ENCODE measurements at places on chromosomes 16 and 17. TPM values are rescaled to one million over a fixed set of nuclear protein-coding genes. Genes with fewer than 3 reads are reported as not detected.
A peak's percentile ranks its signal among the peaks of the same experiment; 100 is the strongest.

GRCh38 chr17:42969001-42969581 lies 4.8 kb upstream of the AARSD1 start:
- DNase-seq = no peak

DNA sequence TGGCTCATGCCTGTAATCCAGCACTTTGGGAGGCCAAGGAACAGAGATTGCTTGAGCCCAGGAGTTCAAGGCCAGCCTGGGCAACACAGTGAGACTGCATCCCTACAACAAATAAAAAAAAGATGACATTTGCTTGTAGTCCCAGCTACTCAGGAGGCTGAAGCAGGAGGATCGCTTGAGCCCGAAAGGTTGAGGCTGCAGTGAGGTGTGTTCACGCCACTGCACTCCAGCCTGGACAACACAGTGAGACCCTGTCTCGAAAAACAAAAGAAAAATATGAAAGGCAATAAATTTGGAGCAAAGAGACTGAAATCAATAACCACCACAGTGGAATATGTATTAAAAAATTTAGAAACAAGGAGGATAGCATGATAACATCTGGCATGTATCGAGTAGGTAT lies 143.8 kb upstream of the RBL2 start:
- DNase-seq = no peak

DNA sequence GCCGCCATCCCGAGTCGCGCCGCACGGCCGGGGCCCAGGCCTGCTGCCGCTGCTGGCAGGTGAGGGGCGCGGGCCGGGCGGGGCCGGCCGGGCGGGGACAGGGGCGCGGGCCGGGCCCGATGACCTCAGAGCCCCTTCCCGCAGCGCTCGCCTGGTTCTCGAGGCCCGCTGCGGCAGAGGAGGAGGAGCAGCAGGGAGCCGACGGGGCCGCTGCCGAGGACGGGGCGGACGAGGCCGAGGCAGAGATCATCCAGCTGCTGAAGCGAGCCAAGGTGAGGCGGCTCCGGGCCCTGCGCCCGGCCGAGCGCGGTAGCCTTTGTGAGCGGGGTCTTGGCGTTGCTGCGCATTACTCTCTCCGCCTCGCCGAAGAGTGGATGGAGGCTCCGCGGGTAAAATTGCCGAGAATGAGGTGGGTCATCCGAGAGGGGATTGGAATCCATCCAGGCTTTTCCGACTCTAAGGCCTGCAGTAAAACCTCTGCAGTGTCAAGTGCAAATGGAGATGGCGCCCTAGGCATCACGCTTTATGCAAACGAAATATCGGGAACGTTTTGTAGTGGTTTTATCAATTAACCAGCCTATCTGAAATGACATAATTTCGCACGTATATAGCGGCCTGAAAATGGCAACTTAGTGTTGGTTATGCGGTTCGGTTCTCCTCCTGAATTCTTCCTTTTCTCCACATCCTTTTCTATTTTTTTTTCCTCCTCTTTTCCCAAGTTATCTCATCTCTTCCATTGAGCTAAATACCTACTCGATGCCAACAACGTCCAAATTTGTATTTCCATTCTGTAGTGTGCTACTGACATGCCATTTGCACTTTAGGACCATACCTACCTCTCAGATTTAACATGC lies 577 bp downstream of the TTC19 start:
- no peak for DNase-seq

GRCh38 chr16:89841275-89841674 lies 13.0 kb downstream of the SPIRE2 start:
- DNase-seq = no peak

- no peak for DNase-seq
These were observed 116.0 kb upstream of the SOX9 start for GRCh38 chr17:72004611-72005331.

GRCh38 chr16:81616321-81617020 lies 162.6 kb upstream of the PLCG2 start:
- no peak for DNase-seq

GRCh38 chr17:27944546-27945332 lies 51.6 kb upstream of the LYRM9 start:
- DNase-seq = no peak

- no peak for DNase-seq
These were observed 1.7 kb upstream of the MAZ start for GRCh38 chr16:29804455-29805231.

- DNase-seq = no peak
These were observed 722.0 kb upstream of the SOX9 start for GRCh38 chr17:71398800-71399219.

DNA sequence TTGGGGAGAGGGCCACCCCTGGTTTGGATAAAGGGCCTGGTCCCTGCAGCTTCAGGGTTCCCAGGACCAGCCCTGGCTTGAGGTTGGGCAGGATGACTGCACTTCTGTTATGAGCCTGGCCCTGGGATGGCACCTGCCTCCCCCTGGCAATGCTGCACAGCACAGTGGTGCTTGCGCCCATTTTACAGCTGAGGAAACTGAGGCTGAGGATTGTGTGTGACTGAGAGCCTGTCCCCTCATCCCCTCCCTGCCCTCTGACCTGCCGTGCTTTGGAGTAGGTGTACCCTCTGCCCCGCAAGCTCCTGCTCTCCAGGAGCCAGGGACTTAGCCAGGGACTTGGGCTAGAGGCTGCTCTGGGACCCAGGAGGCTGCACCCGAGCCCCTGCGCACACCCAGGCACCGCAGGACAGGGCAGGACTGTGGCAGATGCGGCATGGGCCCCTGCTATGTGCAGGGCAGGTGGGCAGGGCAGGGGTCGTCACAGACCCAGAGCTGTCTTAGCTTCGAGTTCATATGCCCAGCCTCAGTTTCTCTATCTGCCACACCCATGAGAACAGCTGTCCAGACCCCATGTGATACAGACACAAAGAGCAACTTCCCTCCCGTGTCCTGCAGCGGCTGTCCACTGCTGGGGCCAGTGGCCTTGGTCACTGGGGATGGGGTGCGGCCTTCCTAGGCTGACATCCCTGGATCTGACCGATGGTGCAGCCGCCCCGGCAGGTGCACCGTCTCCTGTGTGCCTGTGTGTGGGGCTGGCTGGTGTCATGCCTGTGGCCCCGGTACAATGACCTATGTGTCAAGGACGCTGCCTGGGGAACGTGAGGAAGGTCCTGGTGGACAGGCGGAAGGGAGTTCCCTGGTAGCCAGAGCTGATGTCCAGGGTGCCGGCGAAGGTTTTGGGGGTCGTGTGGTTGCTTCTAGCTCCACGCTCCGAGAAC lies 36.6 kb downstream of the BAHCC1 start:
- DNase-seq = no peak

- peak; percentile 79 for DNase-seq
These were observed 125.4 kb upstream of the CHMP6 start for GRCh38 chr17:80866050-80866793.

DNA sequence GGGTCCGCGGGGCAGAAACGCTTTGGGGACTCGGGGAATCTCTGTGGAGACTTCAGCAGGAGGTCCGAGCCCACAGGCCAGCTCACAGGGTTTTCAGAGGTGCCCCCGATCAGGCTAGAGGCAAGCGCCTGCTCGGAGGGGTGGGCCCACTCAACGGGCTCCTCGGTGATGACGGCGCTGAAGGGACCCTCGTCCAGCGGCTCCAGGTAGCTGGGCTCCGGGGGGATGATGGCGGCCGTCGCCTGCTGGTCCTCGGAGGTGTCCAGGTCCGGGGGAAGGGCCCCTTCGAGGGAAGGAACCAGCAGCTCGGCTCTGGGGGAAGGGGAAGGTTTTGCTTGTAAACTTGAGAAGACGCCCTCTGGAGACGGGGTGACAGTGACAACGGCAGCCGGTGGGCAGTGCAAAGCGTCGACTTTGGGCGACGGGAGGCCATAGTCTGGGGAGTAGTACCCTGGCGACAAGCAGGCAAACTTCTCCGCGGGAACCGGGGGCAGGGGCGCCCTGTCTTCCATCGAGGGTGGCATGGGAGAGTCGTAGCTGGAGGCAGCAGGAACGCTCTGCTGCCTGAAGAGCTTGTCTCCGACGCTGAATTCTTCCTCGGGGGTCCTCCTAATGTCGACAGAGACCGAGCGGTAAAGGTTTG lies 63.2 kb downstream of the ZNF778 start:
- no peak for DNase-seq

DNA sequence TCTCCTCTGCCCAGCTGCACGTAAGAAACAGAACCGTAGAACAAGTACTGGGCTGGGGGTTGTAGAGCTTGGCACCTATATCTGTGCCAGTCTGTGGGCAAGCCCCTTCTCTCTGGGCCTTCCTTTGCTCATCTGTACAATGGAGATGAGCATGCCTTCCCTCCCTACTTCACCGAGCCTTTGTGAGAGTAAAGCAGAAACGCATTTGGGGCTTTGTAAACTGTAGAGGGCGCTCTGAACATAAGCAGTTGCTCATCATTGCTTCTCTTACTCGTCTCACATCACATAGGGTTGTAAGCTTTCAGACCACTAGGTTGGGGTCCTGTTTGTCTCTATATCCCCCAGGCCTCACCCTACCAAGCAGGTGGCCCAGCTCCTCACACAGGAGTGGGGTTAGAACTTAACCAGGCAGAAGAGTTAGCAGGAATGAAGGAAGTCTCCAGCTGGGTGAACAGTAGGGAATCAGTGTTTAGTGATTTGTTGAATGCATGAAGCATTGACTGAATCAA lies 15.1 kb downstream of the SAMD14 start:
- no peak for DNase-seq

DNA sequence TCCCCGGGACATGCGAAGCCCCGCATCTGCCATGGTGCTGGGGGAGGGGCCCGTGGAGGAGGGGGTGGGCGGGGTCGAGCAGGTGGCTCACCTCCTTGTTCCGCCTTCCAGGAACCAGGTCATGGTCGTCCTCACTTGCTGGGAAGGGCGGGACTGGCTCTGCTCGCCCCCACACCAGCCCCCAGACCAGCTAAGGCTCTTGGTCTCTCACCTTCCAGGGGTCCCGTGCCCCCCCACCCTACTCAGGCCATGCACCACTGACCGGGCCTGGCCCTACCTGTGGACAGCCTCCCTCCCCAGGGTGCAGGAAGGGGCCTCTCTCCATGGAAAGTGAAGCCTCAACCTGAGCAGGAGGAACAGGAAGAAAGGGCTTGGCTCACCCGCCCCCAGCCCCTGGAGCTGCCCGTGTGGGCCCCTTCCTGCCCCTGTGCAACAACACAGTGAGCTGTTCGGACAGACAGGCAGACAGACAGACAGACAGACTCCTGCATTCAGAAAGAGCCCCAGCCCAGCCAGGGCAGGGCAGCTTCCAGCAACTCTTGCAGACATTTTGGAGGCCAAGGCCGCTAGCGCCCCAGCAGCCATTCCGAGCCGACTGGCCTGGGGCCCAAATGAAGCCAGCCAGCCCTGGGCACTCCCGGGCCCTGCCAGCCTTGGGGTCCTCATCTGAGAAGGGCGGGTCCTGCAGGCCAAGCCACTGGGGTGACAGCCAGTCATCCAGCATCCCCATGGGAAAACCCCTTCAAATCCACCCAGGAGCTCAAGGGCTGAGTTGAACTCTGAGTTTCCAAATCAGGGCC lies 8.1 kb upstream of the KREMEN2 start:
- peak; percentile 17 for DNase-seq

GRCh38 chr16:64780445-64780844 lies 341.4 kb downstream of the CDH11 start:
- no peak for DNase-seq

GRCh38 chr16:16791051-16791450 lies 412.1 kb downstream of the NPIPA7 start:
- no peak for DNase-seq

DNA sequence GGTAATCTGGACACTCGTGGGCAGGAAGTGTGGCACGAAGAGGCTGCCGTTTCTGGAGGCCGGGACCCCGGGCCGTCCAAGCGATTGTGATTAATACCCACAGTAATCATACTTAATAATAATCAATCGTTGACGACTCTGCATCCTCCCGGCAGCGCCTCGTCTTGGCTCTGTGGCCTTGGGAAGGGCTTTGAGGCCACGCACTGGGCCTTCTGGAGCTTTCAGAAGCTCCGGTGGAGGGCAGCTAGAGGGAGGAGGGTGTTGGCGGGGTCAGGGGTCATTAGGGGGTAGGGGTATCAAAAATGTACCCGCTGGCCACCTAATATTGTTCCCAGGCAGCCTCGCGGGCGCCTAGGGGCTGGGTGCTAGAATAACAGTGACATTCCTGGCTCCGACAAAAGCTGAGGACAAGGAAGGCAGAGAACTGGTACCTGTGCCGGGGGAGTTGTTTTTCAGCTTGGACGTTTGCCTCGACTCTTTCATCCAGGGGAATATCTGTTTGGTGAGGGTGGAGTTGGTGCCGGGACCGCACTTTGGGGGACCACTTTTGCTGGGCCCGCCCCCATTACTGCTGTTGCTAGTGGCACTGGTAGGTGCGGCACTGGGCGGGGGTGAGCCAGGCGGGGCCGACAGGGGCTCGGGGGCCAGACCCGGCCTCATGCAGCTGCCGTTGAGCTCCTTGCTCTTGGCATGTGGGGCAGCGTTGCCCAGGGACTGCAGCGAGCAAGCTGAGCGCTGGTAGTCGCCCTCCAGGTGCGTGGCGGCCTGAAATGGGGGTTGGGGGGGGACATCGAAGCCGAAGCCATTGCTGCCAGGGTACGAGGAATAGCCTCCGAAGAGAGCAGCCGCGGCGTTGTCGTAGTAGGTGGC lies 6.9 kb upstream of the HOXB2 start:
- no peak for DNase-seq

- DNase-seq = no peak
These were observed 21.5 kb downstream of the DCAF7 start for GRCh38 chr17:63571632-63572310.

- peak; percentile 29 for DNase-seq
These were observed 7.6 kb downstream of the ADCY7 start for GRCh38 chr16:50273888-50274325.

GRCh38 chr17:5097101-5097834 lies 14.4 kb downstream of the ZNF232 start:
- peak; percentile 56 for DNase-seq

DNA sequence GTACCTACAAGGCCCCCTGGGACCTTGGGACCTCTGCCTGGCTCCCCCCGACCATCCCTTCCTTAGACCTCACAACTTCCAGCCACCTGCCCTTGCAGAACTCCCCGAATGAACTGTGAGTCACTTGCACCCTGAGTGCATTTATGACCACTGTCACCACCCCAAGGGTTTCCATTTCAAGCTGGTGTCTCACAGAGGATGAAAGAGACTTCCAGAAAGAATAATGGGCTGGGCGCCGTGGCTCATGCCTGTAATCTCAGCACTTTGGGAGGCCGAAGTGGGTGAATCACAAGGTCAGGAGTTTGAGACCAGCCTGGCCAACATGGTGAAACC lies 124.5 kb upstream of the CIBAR2 start:
- no peak for DNase-seq

- DNase-seq = no peak
These were observed 242.1 kb upstream of the DYNLRB2 start for GRCh38 chr16:80298676-80299075.

The MVP gene
- total RNA-seq = 86.2 TPM

The FBXW10 gene
- not detected for total RNA-seq

The FAM20A gene
- total RNA-seq = 1.1 TPM

The PNMT gene
- not detected for total RNA-seq

The IL34 gene
- 0.82 TPM for total RNA-seq

The NOD2 gene
- 2.1 TPM for total RNA-seq

The RPH3AL gene
- 89.1 TPM for total RNA-seq

The CDYL2 gene
- 6.7 TPM for total RNA-seq

The GP1BA gene
- total RNA-seq = 0.15 TPM

The CLEC18B gene
- 0.57 TPM for total RNA-seq

The ZP2 gene
- total RNA-seq = not detected
